ENCODE measurements at places on chromosomes 11 and 22.

DNA sequence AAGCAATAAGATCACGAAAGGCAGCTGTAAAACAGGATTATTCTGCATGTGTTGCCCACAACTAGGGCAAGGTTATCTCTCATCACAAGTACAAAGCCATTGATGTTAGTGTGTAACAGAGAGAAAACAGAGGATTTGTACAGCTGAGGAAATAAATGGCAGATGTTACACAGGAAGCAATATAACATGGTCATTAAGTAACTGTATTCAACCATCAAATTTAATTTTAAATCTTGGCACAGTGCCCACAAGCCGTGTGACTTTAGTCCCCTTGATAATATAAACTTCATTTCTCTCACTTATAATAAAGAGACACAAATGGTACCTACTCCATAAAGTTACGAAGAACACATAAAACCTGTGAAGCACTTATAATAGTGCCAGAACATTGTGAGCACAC, 17.3 kb downstream of the OR51E2 start:
- DNase-seq: no peak

- DNase-seq: no peak
Observed at GRCh38 chr11:72930008-72930407, 115.8 kb downstream of the ATG16L2 start.

DNA sequence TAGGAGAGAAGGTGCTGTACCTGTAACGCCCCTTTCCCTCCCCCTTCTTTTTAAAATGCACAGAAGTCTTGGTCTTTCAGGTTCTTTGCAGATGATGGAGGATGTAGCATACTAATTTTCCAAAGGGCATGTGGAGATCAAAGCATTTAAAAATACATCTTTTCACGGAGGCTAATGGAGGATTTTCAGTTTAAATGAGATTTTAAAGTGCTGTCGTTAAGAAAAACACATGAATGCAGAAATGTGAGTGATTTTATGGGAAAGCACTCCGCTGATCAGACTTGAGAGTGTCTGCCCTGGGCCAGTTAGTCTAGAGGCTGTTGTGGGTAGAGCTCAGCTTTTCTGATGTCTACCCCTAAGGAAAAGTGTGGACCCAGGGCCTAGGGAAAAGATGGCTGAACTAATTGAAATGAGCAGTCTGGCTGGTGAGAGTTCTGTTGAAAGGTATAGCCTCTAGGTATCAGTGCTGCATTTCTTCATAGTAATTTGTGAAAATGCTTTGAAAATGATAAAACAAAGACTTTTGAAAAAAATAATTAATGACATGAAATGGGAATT, 2.5 kb downstream of the AMOTL1 start:
- DNase-seq: no peak

DNA sequence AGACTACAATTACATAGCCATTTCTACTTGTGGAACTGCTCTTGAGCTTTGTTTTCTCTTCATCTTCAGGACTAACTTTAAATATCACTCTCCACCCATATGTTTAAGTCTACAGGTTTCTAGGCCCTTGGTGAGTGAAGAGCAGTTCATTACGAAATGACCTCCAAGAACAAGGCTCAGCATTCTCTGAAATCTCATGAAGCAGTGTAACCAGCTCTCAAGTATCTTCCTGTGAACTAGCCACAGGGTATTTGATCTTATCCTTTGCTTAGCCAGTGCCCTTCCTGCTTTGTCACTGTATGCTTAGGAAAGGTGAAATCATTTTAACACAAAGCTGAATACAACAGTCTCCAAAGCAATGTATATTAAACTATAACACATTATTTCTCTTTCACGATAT, 20.4 kb upstream of the LYVE1 start:
- DNase-seq: no peak

DNA sequence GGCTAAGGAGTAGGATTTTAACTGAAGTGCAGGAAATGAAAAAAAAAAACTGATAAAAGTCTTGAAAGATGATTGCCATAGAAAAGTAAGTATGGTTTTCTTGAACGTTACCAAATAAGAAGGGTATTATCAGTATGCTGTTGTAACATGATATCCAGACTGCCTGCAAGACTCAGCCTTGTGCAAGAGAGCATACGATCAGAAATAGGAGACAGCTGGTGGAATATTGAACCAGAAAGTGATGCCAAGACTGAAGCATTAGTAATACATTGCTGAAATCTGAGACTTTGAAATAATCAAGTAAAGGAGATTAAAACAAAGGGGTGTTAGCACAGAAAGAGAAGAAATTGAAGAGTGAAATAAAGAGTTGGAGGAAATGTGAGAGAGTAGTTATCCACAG, 452.7 kb upstream of the CNTN5 start:
- DNase-seq: no peak

- DNase-seq: no peak
Observed at GRCh38 chr22:44091021-44091721, 67.1 kb downstream of the PARVB start.

DNA sequence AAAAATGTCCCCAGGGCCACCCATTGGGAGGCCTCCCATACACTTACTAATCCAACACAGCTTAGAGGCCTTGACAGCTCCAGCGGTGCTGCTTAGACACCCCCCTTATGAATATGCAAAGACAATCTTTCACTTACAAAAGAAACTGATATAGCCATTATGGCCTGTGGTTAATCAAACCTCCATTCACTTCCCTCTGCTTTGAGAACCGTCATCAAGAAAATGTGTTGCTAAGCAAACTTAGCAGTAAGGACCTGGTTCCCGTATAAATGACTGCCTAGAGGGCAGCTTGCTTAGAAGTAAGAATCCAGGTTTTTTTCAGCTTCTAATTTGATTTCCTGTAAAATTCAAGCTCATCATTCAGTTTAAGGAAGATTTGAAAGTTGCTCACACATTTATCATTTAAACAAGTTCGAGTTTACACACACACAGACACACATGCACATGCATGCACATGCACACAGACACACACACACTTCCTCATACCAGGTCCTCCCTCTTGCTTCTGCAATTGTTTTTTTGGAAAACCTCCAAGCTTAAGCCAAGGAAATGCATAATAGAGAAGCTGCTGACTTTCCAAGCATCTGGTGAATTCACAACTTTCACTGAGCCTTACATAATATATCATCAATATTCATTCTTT, 137.7 kb upstream of the BLID start:
- DNase-seq: no peak

DNA sequence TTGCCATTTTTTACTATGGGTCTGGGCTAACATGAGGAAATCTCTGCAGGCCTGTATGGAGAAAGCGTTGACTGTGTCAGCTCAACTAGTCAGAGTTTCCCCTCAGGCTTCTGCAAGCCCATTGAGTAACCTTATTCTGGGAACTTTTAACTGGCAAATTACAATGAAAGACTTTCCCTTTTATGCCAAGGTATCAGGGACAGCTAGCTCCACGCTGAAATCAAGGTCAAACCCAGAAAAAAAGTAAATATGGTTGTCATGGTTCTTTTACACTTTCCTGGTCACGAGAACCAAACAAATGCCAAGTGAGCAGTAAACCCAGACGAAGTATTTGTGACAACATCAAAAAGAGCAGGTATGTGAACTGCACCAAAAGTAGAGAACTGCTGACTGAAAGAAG, 13.8 kb downstream of the OSBP start:
- DNase-seq: no peak
